Thoracic aorta (tissue), 2 donors: ENCODE measurements at places on chromosomes 1 and 21. TPM values are rescaled to one million over a fixed set of nuclear protein-coding genes. Genes with fewer than 3 reads are reported as not detected.

DNA sequence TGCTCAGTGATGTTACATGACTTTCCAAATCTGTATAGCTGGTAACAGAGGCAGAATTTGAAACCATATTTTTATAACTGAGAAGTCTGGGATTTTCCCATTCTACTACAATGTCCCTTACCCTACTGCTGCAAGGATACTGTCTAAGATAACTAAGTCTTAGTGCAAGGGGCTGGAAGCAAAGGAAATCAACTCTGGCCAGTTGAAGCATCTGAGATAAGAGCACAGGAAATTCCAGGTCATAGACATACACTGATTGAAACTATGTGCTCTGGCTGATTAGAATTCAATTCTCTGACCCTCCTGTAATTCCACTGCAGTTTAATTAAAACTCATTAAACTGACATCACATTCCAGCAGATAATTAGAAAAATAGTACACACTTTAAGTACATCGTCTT, 267.7 kb upstream of the C1orf87 start:
- no peaks in the 10 kb centered on the region for H3K27me3 ChIP-seq
- DNase-seq: no peak
- H3K36me3 ChIP-seq: no peaks in the 10 kb centered on the region
- no peak overlapping the region for H3K4me3 ChIP-seq
- H3K4me1 ChIP-seq: no peaks in the 10 kb centered on the region

GRCh38 chr1:48610628-48611542, 138.9 kb upstream of the SPATA6 start:
- H3K27ac ChIP-seq: no peak overlapping the region
- no peaks in the 10 kb centered on the region for H3K27me3 ChIP-seq
- DNase-seq: no peak
- no peaks in the 10 kb centered on the region for H3K36me3 ChIP-seq

Gene FMO3
- 13.9 TPM for total RNA-seq

- H3K4me3 ChIP-seq: no peak within 1 kb of the TSS
- no peaks in the 10 kb centered on the region for H3K27me3 ChIP-seq
- no peaks in the 10 kb centered on the region for H3K36me3 ChIP-seq
- H3K27ac ChIP-seq: no peak within 1 kb of the TSS
- no peak for DNase-seq
These were observed at the start of gene S100A14 for GRCh38 chr1:153616144-153616916. TSS of gene S100A14 (minus strand) at chr1:153616325. CDS start at chr1:153615858, 467 bp downstream.

Gene SMG7
- total RNA-seq: 41.9 TPM

Gene SLC25A34
- total RNA-seq: 7.5 TPM

GRCh38 chr1:9244501-9245229, 10.1 kb downstream of the H6PD start:
- no peak overlapping the region for H3K27ac ChIP-seq
- no peak for DNase-seq
- H3K36me3 ChIP-seq: peaks cover 19% of the 10 kb centered on the region
- no peaks in the 10 kb centered on the region for H3K27me3 ChIP-seq
- H3K4me1 ChIP-seq: peaks cover 76% of the 10 kb centered on the region

- peaks cover 21% of the 10 kb centered on the region for H3K4me1 ChIP-seq
- H3K27me3 ChIP-seq: no peaks in the 10 kb centered on the region
- no peaks in the 10 kb centered on the region for H3K36me3 ChIP-seq
- DNase-seq: no peak
These were observed 33.6 kb downstream of the MAN1C1 start for GRCh38 chr1:25650289-25650576.

DNA sequence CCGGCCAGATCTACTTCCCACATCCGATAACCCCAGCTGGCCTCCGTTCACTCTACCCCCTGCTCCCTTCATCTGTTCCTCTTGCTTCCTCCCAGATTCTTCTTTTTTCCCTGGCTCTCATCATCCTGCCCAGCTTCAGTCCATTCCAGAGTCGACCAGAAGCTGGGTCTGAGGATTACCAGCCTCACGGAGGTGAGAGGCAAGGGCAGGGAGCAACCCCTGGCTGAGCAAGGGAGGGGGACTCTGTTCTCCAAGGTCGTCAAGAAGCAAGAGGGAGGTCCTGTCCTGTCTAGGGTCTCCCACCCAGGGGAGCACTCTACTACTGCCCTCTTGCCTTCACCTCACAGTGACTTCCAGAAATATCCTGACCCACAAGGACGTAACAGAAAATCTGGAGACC, 3.9 kb downstream of the JTB start:
- peaks cover 14% of the 10 kb centered on the region for H3K4me1 ChIP-seq
- H3K36me3 ChIP-seq: peaks cover 23% of the 10 kb centered on the region
- H3K27ac ChIP-seq: no peak overlapping the region
- DNase-seq: no peak
- H3K4me3 ChIP-seq: no peak overlapping the region
- no peaks in the 10 kb centered on the region for H3K27me3 ChIP-seq

DNA sequence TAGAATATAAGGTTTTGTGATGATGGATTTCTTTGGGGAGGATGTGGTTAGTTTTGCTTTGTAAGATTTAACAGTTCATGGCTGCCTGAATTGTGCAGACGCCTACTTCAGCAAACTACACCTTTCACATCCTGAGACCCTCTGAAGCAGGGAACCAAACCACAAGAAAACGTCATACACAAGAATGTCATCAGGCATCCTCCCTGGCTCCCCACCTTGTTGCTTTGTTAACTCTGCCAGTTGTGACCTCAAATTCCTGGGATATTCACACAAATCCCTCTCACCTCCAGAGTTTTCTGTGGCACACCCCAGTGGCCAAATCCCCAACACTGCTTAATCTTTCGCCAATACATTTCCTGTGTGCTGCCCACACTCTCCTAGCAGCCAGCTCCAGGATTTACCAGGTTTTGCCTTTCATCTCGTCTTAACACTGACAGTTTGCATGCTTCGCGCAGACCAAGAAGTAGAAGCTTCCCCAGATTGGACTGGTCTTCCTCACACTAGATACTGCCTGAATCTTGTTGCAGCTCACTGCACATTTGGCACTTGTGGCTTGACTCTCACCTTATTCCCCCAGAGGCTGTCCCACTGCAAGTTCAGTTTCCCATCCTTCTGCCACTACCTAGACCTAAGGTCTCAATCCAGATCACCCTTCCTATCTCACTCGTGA, 51.1 kb upstream of the CTTNBP2NL start:
- no peaks in the 10 kb centered on the region for H3K27me3 ChIP-seq
- DNase-seq: no peak
- H3K36me3 ChIP-seq: no peaks in the 10 kb centered on the region
- no peak overlapping the region for H3K27ac ChIP-seq
- no peaks in the 10 kb centered on the region for H3K4me1 ChIP-seq

- H3K27me3 ChIP-seq: no peaks in the 10 kb centered on the region
- H3K4me1 ChIP-seq: no peaks in the 10 kb centered on the region
These were observed 41.5 kb downstream of the SPATA46 start for GRCh38 chr1:162335126-162335525.

DNA sequence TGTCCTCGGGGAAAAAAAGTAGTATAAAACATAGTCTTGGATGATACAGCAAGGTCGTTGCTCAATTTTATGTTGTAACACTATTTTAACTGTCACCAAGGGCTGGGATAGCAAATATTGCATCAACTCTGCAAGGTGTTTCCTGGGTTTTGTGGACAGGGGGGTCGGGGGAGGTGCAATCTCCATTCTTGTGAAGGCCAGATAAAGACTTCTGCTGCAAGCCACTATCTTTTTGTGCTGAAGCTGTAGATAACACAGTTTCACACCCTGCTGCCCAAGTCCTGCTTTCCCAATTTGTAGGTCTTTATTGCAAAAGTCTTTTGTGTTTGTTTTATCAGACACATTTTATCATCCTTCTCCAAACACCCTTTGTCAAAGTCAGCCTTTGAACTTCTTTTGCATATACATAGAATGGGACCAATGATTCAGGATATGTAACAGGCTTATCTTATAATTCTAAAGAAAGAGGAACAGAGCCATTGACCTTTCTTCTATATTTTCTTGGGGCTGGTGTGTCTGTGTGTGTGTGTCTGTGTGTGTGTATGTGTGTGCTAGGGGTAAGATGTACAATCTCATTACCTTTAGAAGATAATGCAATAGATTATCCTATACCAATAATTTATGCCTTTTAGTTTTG, 140.6 kb downstream of the RUNX1 start:
- H3K4me1 ChIP-seq: no peaks in the 10 kb centered on the region
- H3K27ac ChIP-seq: no peak overlapping the region
- no peak overlapping the region for H3K4me3 ChIP-seq
- no peaks in the 10 kb centered on the region for H3K36me3 ChIP-seq
- no peaks in the 10 kb centered on the region for H3K27me3 ChIP-seq

GRCh38 chr1:45340816-45341466, 701 bp upstream of the MUTYH start:
- H3K4me1 ChIP-seq: peaks cover 13% of the 10 kb centered on the region
- no peaks in the 10 kb centered on the region for H3K27me3 ChIP-seq
- H3K4me3 ChIP-seq: peak overlapping the region; percentile 94
- no peak for DNase-seq

DNA sequence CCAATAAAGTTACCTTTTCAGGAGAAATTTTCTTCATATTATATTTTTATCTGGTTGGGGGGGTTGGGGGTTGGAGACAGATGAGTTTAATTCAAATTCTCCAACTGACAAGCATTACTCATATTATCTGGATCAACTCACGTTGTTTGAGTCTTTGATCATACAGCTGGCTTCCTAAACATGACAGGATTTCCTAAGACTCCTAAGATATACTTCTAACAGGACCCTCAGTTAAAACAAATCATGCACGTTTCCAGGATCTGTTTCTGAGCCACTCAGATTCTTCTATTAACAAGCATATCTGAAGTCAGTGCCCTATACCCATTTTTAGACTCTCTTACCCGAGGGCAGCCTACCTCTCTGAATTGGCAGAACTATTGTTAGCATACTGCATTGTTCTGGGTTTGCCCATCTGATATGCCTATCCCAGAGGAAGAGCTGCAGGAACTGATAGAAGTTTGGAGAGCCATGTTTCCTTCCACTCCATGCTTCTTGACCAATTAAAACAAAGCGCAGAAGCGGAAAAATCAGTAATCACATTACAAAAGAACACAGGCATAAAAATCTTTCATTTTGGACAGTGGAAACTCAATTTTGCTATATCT, 653.9 kb downstream of the LTN1 start:
- H3K4me1 ChIP-seq: no peaks in the 10 kb centered on the region
- H3K4me3 ChIP-seq: no peak overlapping the region
- DNase-seq: no peak
- no peaks in the 10 kb centered on the region for H3K27me3 ChIP-seq

Gene DPT
- 85.7 TPM for total RNA-seq
